ENCODE measurements at places on chromosomes 1 and 21. TPM values are rescaled to one million over a fixed set of nuclear protein-coding genes. Genes with fewer than 3 reads are reported as not detected.
A peak's percentile ranks its signal among the peaks of the same experiment; 100 is the strongest.

DNA sequence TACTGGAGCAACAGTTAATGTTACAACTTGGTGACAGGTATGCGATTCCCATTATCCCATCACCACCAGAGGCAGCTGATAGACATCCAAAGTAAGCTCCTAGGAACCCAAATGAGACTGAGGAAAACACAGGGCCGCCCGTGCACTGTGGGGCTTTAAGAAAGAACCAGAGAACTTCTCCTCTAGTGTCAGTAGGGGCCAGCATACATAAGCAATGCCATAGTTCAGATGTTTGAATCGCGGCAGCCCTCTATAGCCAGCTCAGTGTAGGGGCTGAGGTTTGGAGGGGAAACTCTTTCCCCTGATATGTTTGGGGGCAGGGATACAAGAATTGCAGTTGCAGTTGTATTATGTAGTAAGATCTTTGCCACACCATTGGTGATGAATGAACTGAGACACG lies 593.3 kb upstream of the NCAM2 start:
- no peak for DNase-seq

DNA sequence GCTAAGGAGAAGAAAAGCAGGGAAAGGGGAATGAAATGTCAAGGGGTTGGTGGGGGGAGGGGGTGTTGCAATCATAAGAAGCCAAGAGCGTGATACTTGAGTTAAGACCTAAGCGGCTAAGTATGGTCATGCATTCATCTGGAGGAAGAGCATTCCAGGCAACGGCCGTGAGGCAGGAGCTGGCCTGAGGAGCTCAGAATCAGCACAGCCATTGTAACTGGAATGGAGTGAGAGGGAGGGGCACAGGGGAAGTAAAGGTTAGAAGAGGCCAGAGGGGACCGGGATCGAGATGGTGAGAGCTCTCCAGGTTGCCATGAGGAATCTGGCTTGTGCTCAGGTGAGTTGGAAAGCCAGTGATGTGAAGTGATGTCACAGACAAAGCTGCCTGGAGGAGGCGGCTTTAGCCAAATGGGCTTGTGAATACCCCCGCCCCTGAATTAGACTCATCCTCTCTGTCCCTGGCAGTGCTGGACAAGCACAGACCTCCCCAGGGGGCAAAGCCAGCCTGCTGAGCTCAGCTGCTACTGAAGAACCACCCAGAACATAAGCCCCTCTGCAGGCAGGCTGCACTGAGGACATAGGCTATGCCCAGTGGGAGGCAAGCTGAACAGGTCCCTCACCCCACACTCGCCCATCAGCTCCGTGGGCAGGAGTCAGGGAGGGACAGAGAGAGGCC lies 61.1 kb upstream of the LAPTM5 start:
- no peak for DNase-seq

DNA sequence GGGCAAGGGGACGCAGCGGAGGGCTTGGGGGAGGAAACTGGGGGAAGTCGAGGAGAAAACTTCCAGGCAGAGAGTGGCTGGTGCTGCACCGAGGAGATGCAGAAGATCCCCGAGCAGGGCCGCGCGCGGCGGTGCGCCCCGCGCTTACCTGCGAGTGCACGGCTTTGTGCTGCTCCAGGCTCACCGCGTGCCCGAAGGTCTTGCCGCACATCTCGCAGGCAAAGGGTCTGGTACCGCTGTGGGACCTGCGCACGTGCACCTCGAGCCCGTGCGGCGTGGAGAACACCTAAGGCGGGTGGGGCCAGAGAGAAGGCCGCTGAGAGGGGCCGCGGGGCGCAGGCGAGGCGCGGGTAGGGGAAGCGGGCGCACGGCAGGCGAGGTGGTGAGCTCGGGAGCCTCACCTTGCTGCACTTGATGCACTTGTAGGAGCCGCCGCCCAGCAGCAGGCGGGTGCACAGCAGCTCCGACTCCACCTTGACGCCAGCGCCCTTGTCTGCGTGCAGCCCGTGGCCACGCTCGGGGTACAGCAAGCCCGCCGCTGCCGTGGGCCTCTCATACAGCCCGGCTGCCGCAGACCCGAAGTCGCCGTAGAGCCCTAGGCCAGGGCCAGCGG lies 6.4 kb downstream of the GFI1 start:
- DNase-seq, result peak; percentile 90

DNA sequence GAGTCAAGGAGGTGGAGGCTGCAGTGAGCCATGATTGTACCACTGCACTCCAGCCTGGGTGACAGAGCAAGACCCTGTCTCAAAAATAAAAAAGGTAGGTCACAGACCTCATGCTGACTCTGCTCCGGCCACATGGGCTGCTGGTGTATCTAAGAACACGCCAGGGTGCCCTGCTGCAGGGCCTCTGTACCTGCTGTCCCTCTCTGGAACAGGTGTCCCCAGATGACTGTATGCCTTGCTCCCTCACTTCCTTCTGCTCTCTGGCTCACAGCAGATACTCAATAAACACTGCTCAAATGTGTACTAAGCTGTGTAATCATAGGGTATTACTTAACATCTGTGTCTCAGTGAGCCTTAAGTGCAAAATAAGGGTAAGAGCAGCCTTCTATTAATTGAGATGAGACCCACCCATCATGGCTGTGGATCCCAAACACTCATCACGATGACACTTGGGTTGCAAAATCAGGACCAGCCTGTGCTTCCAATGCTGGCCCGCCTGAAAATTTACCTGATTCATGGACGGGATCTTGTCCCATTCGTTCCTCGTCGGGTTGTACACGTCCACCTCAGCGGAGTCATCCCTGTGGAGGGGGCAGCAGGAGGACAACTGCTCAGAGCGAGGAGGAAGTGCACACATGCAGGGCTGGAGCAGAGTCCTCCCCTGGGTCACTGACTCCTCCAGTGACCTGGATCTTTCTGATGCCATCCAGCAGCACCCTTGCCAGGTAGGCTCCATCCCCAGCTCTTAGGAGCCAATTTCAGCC lies 7.5 kb downstream of the KLHL21 start:
- no peak for DNase-seq

DNA sequence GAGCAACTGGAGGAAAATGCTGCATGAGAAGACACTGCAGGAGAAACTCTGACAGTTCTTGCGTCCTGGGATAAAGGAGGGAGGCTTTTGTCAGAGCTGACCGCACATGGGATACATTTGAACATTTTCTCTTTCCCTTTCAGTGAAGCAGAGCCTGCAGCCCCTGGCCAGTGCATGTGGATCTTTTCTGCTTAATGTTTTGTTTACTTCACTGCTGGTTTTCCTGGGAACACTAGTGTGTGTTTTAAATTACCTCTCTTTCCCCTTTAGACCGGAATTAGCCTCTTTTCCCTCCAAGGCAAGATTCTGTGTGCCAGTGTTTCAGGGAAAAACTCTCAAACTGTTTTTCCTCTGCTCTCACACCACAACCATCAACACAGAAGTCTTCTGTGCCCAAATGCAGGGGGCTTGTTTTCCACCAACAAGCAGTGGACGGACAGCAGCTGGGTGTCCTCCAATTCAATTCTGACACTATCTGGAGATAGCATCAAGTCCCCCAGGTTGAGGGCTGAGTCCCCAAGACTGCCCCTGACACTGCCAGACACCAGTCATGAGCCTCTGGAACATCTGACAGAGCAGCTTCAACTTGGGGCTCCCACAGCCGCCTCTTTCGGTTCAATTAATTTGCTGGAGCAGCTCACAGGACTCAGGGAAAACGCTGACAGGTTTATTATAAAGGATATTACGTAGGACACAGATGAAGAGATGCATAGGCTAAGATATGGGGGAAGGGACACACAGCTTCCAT lies 136.2 kb downstream of the RHOU start:
- DNase-seq, result no peak

DNA sequence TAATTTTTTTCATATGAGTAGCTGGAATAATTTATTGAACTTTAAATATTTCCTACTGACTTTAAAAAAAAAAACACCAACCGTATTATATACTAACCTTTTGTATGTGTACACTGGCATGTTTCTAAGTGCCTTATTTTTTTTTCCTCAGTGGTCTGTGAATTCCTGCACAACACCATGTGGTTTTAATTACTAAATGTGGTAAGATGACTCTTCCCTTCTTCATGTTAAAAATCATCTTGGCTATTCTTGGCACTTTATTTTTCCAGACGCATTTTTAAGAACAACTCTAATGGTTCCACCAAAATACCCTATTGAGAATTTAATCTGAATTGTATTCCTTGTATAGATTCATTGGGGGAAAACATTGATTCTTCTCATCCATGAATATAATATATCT lies 28.4 kb downstream of the PPP2R5A start:
- no peak for DNase-seq

GRCh38 chr1:231554969-231555368 lies 26.5 kb downstream of the TSNAX start:
- no peak for DNase-seq

DNA sequence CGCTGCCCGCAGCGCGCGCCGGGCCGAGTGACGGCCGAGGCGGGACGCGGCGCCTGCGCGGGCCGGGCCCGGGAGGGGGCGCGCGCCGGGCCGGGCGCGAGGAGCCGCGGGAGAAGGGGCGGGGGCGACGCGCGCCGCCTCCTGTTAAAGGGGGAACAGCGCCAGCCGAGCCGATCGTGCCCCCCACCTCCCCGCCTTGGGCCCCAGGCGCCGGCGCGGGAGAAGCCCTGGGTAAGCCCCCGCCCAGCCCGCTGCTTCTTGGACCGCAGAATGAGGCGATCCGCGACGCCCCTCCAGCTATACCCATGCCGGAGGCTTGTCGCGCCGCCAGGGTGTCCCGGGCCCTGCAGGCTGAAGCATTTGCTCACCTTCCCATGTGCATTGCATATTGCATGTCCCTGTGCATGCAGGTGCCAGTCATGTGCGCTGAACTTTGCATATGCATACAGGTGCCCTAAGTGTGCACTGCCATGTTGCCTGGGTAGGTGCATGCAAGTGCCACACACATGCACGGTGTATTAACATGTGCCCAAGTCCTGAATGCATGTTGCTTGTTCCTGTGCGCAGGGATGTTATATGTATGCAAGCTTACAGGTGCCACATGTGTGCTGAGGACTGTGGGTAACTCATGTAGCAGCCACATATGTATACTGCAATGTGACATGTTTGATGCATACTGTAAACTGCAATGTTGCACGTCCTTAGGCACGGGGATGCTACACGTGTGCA lies at the start of gene ADGRB2:
Gene ADGRB2 (minus strand): TSS at position 29 of the 729 bp plus-strand sequence. CDS start 7,119 bp downstream, outside the sequence.
- DNase-seq, result no peak

DNA sequence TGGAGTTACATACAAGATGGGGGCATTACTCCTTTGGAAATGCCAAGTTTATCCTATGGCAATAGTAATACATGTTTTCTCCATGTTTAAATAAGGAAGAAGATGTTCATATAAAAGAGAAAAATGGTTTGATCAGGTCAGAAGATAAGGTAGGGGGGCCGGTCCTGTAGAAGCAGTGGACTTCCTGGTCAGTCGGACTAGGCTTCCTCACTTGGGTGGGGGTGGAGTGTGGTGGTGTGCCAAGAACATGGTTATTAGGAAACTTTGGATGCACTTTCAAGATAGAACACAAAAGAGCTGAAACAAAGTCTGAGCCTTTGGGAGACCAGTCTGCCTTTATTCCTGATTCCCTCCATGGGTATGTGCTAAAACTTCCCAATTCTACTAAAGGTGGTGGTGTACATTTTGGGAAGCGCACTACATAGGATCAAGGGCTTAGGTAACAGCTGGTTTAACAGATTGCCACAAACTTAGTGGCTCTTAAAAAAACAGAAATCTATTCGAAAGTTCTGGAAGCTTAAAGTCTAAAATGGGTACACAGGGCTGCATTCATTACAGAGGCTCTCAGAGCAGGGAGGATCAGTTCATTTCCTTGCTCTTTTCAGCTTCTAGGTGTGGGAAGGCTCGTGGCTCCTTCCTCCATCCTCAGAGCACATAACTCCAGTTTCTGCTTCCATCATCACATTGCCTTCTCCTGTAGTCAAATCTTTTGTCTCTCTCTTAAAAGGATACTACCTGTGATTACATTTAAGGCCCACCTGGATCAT lies 64.6 kb downstream of the KDM1A start:
- DNase-seq, result no peak

DNA sequence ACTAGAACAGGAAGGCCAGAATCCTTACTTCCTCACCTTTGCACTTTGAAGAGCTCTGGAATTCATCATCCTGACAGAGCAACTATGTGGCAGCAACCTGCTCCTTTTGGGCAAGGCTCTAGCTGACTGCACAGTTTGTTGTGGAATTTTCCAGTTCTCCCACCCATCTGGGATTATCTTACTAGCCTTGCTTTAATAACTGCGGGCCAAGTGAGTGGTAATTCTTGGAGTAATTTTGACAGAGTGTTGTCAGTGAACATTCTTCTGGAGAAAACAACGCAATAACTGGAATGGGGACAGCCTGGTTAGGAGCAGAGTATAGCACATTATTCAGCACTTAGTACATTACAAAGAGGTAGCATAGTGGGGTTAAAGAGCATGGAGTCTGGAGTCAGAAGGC lies 75.3 kb downstream of the NTMT2 start:
- no peak for DNase-seq

DNA sequence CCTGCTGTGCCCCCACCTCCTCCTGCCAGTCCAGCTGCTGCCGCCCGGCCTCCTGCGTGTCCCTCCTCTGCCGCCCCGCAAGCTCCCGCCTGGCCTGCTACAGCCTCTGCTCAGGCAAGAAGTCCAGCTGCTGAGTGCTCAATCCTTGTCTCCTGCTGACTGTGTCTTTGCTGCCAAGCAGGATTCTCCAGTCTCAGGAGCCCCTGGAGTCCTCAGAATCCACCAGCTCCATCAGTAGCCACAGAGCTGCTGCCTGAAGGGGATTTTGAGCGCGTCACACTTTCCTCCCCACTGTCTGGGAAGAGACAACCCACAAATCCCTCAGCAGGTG lies 973 bp downstream of the KRTAP10-11 start:
- no peak for DNase-seq

- DNase-seq, result no peak
Observed at GRCh38 chr1:156602557-156602993, 1.3 kb upstream of the GPATCH4 start.

GBP5 gene
- not detected for total RNA-seq

LCE1D gene
- not detected for total RNA-seq

RNU1-4 gene
- 1,438 TPM for total RNA-seq
